T-helper 2 cell treated with Interferon-gamma antibody and Interleukin-4, amounts not matched to agents 5 μg/mL and 100 μg/mL, for 36 hours (primary cell): ENCODE measurements at places on chromosomes 4 and X.

DNA sequence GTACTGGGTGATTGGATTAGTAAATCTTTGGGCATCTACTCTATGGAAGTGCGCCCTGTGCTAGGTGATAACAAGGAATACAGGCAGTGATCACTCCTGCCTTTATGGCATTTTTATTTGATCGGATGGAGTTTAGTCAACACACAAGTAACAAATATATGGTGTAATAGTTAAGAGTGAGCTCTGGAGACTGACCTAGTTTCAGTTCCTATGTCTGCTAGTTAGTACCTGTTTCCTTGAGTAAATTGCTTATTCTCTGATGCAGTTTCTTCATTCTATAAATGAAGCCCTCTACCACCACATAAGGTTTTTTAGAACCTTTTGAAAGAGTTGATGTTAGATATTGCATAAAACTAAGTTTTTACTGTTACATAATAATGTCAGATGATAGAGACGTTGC lies 134.6 kb downstream of the KDM6A start:
- peaks cover 5% of the 10 kb centered on the region for H3K4me1 ChIP-seq
- no peak for DNase-seq
- H3K36me3 ChIP-seq, result peaks cover 19% of the 10 kb centered on the region
- no peaks in the 10 kb centered on the region for H3K27me3 ChIP-seq
- no peak overlapping the region for H3K27ac ChIP-seq

- no peaks in the 10 kb centered on the region for H3K4me1 ChIP-seq
- peaks cover 17% of the 10 kb centered on the region for H3K27me3 ChIP-seq
- no peak overlapping the region for H3K27ac ChIP-seq
- DNase-seq, result peak; percentile 53
- H3K4me3 ChIP-seq, result peak overlapping the region; percentile 21
Observed at GRCh38 chrX:118839334-118839958, 15.8 kb downstream of the ZCCHC12 start.

GRCh38 chrX:40090961-40091360 lies 6.8 kb downstream of the BCOR start:
- peaks cover 24% of the 10 kb centered on the region for H3K36me3 ChIP-seq
- peak overlapping the region; percentile 76 for H3K4me3 ChIP-seq
- no peak for DNase-seq
- peak overlapping the region; percentile 60 for H3K27ac ChIP-seq

- no peaks in the 10 kb centered on the region for H3K27me3 ChIP-seq
- H3K4me1 ChIP-seq, result no peaks in the 10 kb centered on the region
- H3K27ac ChIP-seq, result no peak overlapping the region
- no peak for DNase-seq
- no peak overlapping the region for H3K4me3 ChIP-seq
Observed at GRCh38 chr4:105966051-105966450, 70.8 kb downstream of the NPNT start.

GRCh38 chr4:128347175-128347868 lies 59.7 kb upstream of the PGRMC2 start:
- DNase-seq, result no peak
- no peak overlapping the region for H3K4me3 ChIP-seq
- H3K27ac ChIP-seq, result no peak overlapping the region
- H3K27me3 ChIP-seq, result no peaks in the 10 kb centered on the region
